Foreskin keratinocyte (primary cell): ENCODE measurements at places on chromosomes 5 and 9.

- no peak for DNase-seq
Observed at GRCh38 chr5:52989781-52990527, 802 bp downstream of the ITGA2 start.

DNA sequence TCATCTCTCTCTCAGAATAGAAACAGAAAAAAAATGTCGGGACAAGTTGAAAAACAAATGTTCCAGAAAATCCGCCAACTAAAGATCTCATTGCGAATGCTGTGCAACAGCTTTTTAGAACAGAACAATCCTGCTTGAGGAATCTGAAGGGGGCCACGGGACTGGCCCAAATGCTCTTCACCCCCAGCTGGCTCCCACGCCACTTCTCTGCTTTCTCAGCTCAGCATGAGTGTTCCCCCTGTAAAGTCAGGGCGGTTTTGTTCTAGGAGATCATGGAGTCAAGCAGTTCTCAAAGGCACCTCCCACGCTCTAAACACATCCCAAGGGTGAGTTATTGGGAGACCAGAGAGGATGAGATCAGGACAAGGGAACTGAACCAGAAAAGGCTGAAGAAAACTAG is 31.5 kb downstream of the DIRAS2 start:
- DNase-seq = no peak

- no peak for DNase-seq
Observed at GRCh38 chr5:59040804-59041201, 457.9 kb downstream of the RAB3C start.

- no peak for DNase-seq
Observed at GRCh38 chr5:116651653-116652052, 77.0 kb upstream of the SEMA6A start.

GRCh38 chr5:107955321-107955720 is 284.6 kb upstream of the EFNA5 start:
- no peak for DNase-seq

- peak; percentile 40 for DNase-seq
Observed at GRCh38 chr5:97545886-97546535, 363.0 kb upstream of the RIOK2 start.

DNA sequence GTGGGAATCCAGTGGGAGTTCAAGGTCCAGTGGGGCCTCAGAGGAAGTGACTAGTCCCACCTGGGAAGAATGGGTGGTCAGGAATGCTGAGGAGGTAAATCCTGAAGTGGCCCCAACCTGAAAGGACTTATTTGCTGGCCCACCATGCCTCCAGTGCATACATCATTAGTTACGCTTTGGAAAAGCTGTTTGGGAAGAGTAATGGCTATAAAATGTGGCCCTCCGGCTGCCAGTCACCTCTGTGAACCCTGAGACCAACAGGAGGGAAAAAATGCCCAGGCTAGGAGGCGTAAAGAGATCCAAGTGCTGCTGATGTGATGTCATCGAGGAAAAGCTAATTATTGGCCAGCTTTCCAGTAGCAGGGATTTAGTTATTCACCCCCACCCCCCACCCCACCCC is 2.7 kb upstream of the SLC26A2 start:
- no peak for DNase-seq

DNA sequence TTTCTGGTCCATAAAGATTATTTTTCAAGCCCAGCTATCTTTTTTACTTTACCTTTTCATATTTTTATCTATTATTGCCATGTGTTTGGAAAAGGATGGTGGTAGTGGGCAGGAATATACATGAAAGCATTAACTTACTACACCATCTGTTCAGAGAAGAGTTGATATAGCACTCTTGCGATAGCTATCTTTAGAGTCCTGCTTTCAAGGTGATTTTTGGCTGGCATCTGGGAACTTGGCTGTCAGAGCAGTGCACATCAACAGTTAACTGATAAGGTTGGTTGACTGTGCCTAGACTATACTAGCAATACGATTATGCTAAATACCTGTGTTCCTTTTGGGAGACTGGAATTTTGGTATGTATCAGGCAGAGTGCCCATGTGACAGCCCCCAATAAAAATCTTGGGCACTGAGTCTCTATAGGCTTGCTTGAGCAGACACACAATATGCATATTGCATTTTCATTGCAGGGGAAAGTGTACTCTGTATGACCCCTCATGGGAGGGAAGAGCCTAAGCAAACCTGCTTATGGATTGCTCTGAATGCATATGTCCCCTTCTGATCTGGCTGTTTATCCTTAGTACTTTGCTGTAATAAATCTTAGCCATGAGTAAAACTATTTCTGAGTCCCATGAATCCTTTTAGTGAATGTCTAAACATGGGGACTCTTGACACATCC is 227.6 kb upstream of the C9orf72 start:
- no peak for DNase-seq

DNA sequence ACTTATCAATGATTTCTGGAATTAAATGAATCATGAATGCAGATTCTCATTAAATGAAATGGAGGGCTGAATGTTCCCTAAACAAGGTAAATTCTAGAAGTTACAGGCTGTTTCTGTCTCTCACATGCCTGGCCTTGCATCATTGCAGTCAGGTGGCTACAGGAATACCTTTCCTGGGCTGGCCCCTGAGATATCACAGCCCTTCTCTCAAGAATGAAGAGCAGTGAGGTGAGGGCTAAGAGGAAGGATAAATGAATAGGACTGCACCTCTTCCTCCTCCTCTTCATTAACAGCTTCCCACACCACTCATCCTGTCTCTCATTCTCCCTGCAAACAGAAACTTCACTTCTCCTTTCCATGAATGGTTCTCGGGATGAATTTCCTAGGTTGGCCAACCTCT is 22.5 kb downstream of the ARHGEF28 start:
- DNase-seq = peak; percentile 71

DNA sequence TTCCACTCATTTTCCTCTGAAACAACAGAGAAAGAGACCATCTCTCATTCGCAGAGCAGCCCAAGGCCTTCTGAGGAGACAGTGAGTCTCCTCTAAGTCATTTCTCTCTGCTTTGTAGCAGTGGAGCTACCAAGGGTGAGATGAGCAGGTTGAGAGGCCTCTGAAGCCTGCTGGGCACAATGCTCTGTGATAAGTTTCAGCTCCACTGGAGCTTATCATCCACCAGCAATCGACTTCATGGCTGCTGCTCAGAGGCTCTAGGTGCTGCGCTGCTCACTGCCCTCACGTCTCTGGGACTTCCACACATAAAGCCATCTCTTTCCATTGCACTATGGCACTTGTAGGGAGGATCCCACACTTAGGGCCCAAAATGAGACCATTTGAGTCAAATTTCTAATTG is 96.3 kb downstream of the CMYA5 start:
- DNase-seq = no peak

DNA sequence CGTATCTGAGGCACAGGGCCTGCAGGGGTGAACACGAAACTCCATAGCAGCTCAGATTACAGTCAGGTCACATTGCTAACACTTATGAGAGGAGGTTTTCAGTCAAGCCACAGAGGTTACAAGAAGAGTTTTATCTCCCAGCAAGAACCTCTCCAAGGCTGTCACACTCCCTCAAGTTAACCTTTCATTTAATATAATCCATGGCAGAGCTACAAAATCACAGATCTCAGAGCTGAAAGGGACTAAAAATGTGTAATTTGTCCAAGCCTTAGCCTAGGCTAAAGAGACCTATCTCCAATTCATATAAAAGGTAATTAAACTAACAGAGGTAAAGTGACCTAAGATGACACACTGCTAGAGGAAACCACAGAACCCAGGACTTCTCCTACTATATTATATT is 57.2 kb downstream of the MLANA start:
- no peak for DNase-seq

DNA sequence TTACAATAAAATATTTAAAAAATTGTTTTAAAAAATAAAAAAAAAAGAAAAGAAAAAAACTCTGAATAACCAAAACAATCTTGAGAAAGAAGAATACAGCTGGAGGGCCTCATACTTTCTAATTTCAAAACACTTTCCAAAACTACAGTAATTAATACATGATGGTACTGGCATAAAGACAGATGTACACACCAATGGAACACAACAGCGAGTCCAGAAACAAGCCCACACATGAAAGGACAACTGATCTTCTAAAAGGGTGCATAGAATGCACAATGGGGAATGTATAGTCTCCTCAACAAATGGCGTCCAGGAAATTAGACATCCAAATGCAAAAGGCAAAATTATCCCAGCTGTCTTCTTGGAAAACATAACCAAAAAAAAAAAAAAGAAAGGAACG is 99.6 kb downstream of the LURAP1L start:
- DNase-seq = peak; percentile 58

- DNase-seq = no peak
Observed at GRCh38 chr5:137598399-137598798, 99.3 kb upstream of the SPOCK1 start.

DNA sequence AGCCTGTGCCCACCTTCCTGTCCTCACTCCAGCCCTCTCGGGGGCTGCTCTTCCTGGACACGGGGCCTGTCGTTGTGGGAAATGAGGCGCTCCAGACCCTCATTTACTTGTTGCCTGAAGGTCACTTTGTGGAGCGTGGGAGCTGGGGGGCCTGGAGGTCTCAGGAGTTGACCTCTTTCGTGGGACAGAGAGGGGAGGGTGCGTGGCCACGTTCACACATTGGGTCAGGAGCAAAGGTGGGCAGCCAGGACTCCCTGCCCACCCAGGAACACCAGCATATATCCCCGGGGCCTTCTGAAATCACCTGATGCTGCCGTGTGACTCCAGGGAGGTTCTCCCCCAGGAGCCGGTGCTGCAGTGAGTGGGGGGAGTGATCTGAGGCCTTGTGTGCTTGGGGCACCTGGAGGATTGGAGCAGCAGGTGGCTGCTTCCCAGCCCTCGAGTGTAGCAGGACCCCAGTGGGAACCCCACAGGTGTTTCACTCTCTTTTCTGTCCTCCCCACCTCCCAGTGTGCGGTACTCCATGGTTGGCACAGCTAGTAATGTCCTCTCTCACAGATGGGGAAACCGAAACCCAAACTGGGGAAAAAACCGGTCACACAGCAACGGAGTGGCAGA is 20.3 kb downstream of the NCS1 start:
- DNase-seq = no peak

- peak; percentile 86 for DNase-seq
Observed at GRCh38 chr5:122129306-122129705, at the start of gene ZNF474. Gene ZNF474, plus strand, starts transcription at chr5:122129546. Its CDS starts 22,445 bp downstream, at chr5:122151991.

GRCh38 chr9:37836386-37836785 is 35.8 kb downstream of the DCAF10 start:
- DNase-seq = no peak

GRCh38 chr9:127999461-127999860 is 18.7 kb upstream of the EEIG1 start:
- DNase-seq = no peak

- no peak for DNase-seq
Observed at GRCh38 chr5:160310552-160311295, 1.6 kb downstream of the CCNJL start.

GRCh38 chr9:92728831-92729734 is 35.5 kb downstream of the BICD2 start:
- no peak for DNase-seq

DNA sequence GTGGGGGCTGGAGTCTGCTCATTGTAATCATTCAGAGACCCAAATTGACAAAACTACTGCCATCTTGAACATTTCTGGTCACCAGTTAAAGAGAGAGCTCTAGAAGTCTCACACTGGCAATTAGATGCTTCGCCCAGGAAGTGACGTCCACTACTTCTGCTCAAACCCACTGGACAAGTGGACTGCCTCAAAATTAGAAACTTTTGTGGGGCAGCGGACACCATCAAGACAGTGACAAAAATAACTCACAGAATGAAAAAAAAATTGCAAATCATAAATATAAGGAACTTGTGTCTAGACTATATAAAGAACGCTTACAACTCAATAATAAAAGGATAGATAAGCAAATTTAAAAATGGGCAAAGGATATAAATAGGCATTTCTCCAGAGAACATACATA is 9.8 kb upstream of the SLC46A2 start:
- DNase-seq = no peak

DNA sequence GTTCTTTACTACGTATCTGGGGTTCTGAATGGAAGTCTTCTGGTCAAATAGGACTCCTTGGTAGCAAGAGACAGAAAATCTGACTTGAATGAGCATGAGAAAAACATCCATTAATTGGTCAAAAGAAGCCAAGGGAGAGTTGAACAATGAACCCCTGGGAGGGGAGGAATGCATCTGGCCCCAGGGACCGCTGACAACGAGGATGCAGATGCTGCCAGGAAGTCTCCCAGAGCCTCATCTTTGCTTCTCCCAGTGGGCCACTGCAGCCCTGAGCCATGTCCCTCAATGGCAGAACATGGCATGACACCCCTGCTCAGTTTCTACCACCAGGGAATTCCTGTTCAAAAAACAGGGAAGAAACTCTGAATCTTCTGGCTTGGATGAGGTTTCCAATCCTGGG is 50.5 kb upstream of the ICE1 start:
- DNase-seq = no peak

DNA sequence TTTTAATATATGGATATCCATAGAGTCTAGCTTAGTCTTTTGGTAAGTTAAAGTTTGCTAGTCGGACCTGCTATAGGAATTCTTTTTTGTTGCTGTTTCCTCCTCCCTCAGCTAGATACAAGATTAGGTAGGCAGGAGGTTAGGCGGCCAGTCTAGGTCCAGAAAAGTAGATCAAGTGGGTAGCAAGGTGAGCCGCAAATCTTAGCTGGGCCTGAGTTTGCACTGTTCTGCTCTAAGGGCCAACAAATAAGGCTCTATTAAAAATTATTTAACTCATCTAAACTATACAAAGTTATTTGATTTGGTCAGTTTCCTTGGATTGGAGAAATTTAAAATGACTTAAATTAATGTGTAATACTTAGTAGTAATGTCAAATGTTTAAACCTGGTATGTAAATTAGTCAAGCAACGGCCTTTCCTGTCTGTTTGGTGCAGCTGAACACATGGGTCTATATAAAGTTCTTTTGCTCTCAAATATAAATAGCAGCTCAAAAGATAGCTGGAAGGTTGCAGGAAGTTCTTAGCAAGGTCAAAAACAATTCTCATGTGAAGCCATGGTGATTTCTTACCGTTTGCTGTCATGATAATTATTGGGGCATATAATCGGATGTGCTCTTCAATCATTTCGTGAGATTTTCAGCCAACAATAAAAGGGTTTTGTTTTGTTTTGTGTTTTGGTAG is 72.0 kb downstream of the PRKACG start:
- DNase-seq = no peak

GRCh38 chr5:159211729-159212174 is 2.4 kb upstream of the RNF145 start:
- DNase-seq = no peak

DNA sequence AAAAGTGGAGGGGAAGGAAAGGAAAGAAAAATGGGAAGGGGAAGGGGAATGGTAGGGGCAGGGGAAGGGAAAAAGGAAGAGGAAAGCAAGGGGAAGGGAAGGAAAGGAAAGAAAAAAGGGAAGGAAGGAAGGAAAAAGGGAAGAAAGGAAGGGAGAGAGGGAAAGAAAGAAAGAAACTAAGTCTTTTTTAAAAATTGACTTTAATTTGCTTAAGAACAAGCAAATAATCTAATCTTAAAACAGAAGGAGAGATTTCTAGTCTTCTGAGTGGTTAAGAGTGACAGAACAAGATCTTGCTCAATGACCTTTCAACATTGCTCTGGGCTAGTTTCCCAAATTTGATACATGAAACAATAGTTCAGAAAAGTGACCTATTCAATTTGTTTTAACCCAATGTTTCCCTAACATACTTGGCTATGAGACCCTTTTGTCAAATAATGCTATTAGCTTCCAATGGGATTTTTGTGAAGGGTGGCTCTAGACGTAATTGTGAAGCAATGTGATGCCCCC is 33.4 kb upstream of the GLIS3 start:
- no peak for DNase-seq
